Airway epithelial cell (primary cell): ENCODE measurements at places on chromosomes 5 and 9. TPM values are rescaled to one million over a fixed set of nuclear protein-coding genes. Genes with fewer than 3 reads are reported as not detected.

LEAP2 gene
- 0.49 TPM in 1 of 2 replicates, not detected in the other for total RNA-seq

WWC1 gene
- total RNA-seq = 11.5 and 21.6 TPM in 2 replicates

DOCK2 gene
- total RNA-seq = 0.07 and 0.09 TPM in 2 replicates

CORO2A gene
- total RNA-seq = 19.0 and 28.4 TPM in 2 replicates

PCDHA9 gene
- not detected in 2 replicates for total RNA-seq

VPS13A gene
- 8.0 and 13.1 TPM in 2 replicates for total RNA-seq

NTRK2 gene
- under 0.01 TPM in 1 of 2 replicates, not detected in the other for total RNA-seq

PCAT7 gene
- not detected in 2 replicates for total RNA-seq

GDA gene
- 0.21 and 0.33 TPM in 2 replicates for total RNA-seq

SH3RF2 gene
- total RNA-seq = 14.8 and 19.2 TPM in 2 replicates

TLR4 gene
- 0.05 TPM in 1 of 2 replicates, not detected in the other for total RNA-seq

PCDHA12 gene
- not detected in 2 replicates for total RNA-seq

PCDH12 gene
- 0.21 TPM in 1 of 2 replicates, not detected in the other for total RNA-seq

IL11RA gene
- 0.79 and 4.6 TPM in 2 replicates for total RNA-seq

RCL1 gene
- 23.5 and 27.3 TPM in 2 replicates for total RNA-seq

MLANA gene
- total RNA-seq = not detected in 2 replicates

SEC16A gene
- 45.4 and 58.0 TPM in 2 replicates for total RNA-seq

COL15A1 gene
- total RNA-seq = 0.05 and 0.56 TPM in 2 replicates

OR1Q1 gene
- not detected in 2 replicates for total RNA-seq

EGFLAM gene
- 2.5 TPM in 1 of 2 replicates, not detected in the other for total RNA-seq

TRIP13 gene
- 34.3 and 45.1 TPM in 2 replicates for total RNA-seq

ALDOB gene
- not detected in 2 replicates for total RNA-seq

DNM1 gene
- total RNA-seq = 0.65 and 1.5 TPM in 2 replicates

RANBP3L gene
- total RNA-seq = not detected in 2 replicates

CFAP90 gene
- not detected in 2 replicates for total RNA-seq

SLC6A7 gene
- total RNA-seq = not detected in 2 replicates

BHMT2 gene
- total RNA-seq = not detected in 2 replicates

SLF1 gene
- 3.3 and 11.1 TPM in 2 replicates for total RNA-seq

DEPDC1B gene
- total RNA-seq = 15.7 and 20.7 TPM in 2 replicates

ANKHD1 gene
- total RNA-seq = 37.6 and 40.0 TPM in 2 replicates

LHX6 gene
- total RNA-seq = 0.42 TPM in 1 of 2 replicates, not detected in the other

RANBP17 gene
- total RNA-seq = 3.4 and 3.5 TPM in 2 replicates

PNPLA7 gene
- total RNA-seq = 0.09 and 0.28 TPM in 2 replicates

TMEM245 gene
- total RNA-seq = 26.9 and 29.7 TPM in 2 replicates

ESM1 gene
- 0.14 and 0.56 TPM in 2 replicates for total RNA-seq

IFNA6 gene
- not detected in 2 replicates for total RNA-seq

SLC27A6 gene
- 0.35 TPM in 1 of 2 replicates, not detected in the other for total RNA-seq

PCDHB10 gene
- total RNA-seq = 0.05 and 0.21 TPM in 2 replicates

THBS4 gene
- 0.19 and 0.42 TPM in 2 replicates for total RNA-seq

PTPA gene
- 92.2 and 101 TPM in 2 replicates for total RNA-seq

KIF24 gene
- total RNA-seq = 2.2 and 2.5 TPM in 2 replicates

STARD4 gene
- total RNA-seq = 57.8 and 67.6 TPM in 2 replicates

ADAMTS16 gene
- total RNA-seq = not detected in 2 replicates

POLR3G gene
- total RNA-seq = 22.7 and 26.1 TPM in 2 replicates

ENTR1 gene
- total RNA-seq = 45.6 and 48.5 TPM in 2 replicates

C1QTNF2 gene
- total RNA-seq = not detected in 2 replicates

DND1 gene
- total RNA-seq = 0.28 and 0.35 TPM in 2 replicates

ZNF367 gene
- total RNA-seq = 2.8 and 5.0 TPM in 2 replicates

TXNDC8 gene
- not detected in 2 replicates for total RNA-seq

PFDN1 gene
- 87.7 and 92.6 TPM in 2 replicates for total RNA-seq

FREM1 gene
- total RNA-seq = 0.05 and 0.42 TPM in 2 replicates

LSM11 gene
- 2.9 and 3.1 TPM in 2 replicates for total RNA-seq

MARVELD2 gene
- 26.1 and 33.3 TPM in 2 replicates for total RNA-seq

PRSS3 gene
- 73.0 and 77.0 TPM in 2 replicates for total RNA-seq

LCN1 gene
- total RNA-seq = not detected in 2 replicates

PCDHB4 gene
- not detected in 2 replicates for total RNA-seq

PRR16 gene
- total RNA-seq = 0.74 and 0.78 TPM in 2 replicates

PPP1R26 gene
- 12.9 and 16.9 TPM in 2 replicates for total RNA-seq

BTNL8 gene
- total RNA-seq = not detected in 2 replicates
